ENCODE measurements at places on chromosomes 12 and 14.

DNA sequence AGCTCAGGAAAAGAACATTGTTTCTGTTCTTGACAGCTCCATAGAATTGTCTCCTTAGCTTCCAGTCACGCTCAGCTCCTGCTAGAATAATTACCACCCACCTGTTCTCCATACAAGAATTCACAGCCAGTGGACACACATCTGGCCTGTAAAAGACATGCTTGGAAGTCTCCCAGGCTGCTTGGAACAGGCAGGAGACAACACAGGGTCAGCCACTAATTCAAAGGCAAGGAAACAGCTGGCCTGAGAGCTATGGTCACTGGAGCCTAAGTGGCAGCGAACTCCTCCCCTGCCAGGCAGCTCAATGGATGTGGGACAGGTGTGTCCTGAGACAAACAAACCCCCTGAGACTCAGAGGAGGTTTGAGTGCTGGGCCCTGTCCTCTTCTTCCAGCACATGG, 22.9 kb upstream of the LTBP2 start:
- DNase-seq = no peak

DNA sequence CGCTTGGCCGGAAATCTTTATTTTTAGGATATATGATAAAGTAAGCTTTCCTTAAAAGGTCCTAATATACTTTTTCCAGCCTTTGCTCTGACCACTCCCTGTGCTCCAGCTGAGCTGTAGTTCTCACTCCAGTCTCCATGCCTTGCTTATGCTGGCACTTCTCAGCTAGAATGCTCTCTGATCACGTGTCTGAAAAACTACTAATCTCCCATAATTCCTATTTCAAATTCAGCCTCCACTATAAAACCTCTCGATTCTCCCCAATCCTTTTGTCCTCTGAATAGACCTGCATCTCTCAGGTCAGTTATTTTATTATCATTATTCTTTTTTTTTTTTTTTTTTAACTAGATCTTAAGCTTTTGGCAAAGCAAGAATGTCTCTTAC, 3.7 kb downstream of the BIN2 start:
- no peak for DNase-seq

- DNase-seq = no peak
These were observed 125.9 kb downstream of the PAPOLA start for GRCh38 chr14:96627811-96628775.

DNA sequence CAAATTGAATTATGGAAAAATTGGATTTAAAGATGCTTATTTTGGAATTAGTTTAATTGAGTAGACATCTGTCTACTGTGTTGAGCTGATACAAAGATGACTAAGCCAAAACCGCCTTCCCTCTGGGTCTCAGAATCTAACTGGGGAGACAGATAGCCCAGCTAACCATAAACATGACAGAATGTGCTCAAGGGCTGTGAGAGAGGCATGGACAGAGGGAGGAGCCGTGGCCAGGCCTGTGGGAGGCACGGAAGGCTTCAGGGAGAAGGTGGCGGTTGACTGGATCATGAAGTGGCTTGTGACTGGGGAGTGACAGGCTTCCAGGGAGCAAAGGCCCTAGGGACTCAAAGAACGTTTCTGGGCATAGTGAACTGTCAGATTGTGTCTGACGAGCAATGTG, 74.6 kb downstream of the DACT1 start:
- DNase-seq = no peak

GRCh38 chr14:104876251-104876699, 11.2 kb downstream of the CEP170B start:
- peak; percentile 26 for DNase-seq

DNA sequence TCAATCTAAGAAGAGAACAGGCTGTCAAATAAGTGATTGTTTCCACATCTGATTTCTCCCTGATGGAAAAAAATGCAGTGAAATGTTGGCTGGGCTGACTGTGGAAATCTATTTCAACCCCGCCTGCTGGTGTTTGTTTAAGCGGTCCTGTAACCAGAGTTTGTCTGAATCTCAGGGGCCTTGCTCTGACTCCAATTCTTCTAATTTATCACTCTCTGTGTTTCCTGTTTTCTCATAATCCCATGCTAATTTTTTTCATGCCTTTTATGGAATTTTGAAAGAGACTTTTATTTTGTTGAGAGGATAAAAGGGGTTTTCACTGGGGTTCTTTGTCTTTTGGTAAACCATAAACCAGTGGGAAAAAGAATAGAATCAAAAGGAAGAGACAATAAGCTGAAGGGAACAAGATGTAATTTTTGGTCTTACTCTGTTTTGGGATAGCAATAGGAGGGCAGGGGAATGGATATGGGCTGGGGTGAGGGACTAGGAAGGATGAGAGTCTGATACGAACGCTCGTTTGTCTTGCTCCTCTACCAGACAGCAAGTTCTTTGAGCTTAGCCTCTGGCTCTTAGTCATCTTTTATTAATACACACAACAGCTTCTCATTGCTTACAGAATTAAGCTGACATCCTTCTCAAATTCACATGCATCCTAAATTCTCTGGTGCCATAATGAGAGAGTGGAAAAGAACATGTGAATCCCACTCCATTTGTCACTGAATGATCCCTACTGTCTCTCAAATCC, 8.0 kb upstream of the MGP start:
- DNase-seq = no peak

- DNase-seq = no peak
These were observed 198.4 kb downstream of the PPM1H start for GRCh38 chr12:62736596-62736995.

DNA sequence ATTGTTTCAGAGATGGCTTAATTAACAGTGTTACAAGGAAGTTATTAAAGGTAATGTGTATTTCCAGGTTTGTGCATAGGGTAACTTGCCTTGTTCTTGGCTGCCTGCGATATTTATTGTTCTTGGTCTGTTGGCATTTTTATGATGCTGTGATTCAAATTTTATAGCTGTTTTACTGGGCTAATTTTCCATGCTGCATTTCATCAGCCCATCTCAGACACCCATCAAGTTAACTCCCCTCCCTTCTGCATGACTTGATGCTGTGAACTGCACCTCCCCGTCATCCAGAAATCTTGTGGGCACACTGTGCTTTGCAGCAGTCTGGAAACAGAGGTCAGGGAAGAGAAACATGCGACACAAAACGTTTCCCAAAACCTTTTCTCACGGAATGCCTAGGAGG, 1049.2 kb downstream of the AACS start:
- no peak for DNase-seq

DNA sequence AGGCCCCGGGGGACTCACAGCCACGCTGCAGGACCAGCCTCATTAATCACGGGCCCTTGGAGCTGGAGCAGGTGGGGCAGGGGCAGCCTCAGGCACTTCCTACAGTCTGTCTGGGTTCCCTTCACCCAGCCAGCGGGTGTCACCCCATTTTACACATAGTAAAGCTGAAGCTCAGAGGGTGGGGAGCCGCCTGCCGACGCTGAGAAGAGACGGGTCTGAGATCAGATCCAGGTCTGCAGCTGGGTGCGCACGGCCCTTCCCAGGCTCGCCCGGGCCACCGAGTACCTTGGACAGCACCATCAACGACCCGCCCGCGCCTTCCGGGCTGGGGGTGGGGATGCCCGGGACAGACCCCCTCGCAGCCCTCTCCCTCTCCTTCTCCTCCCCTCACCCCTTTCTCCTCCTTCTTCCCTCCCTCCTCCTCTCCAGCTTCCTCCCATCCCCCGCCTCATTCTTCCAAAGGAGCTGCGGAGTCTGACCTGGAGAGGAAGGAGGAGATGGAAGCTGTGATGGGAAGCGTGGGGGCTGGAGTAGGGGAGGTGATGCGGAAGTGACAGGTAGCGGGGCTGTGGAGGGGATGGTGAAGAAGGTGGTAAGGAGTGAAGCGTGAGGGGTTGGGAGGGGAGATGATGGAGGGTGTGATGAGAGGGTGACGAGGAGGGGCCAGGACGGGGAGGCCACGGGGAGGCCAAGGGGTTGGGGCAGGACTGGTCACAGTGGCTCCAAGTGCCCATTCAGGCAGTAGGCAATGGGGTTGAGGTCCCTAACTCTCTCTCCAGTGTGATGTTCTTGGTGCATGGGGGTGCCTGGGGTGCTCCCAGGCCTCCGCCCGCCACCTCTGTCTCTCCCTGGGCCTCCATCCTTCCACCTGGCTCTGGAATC, 8.8 kb downstream of the DTX1 start:
- DNase-seq = no peak

DNA sequence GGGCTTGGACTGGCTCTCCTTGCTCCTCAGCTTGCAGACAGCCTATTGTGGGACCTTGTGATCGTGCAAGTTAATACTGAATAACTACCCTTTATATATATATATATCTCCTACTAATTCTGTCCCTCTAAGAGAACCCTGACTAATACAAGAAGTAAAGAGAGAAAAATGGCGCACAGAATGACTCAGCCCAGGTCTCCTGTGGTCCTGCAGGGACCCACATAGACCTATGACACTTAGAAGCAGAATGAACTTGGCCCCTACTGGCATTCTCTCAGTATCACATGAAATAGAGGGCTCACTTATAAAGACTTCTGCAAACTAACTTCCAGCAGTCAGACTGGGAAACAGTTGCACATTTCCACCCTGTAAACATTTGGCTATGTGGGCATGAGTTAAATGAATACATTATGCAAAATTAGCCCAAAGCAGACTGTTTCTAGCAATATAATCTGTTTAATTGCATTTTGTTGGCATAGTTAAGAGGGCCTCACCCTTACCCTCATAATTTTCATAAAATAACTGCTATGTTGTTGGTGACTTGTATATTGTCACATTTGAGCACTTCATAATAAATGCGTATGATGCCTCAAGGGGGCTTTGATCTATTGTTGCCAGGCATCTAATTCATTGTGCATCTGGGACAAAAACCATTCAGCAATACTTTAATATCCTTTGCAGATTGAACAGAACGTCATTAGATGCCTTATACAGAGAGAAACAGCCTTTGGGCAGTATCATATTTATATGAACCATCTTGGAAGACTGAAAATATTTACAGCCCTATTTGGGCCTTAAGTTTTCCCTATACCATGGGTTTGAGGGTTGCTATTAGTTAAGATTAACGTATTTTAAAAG, 349.7 kb upstream of the DIO2 start:
- no peak for DNase-seq

DNA sequence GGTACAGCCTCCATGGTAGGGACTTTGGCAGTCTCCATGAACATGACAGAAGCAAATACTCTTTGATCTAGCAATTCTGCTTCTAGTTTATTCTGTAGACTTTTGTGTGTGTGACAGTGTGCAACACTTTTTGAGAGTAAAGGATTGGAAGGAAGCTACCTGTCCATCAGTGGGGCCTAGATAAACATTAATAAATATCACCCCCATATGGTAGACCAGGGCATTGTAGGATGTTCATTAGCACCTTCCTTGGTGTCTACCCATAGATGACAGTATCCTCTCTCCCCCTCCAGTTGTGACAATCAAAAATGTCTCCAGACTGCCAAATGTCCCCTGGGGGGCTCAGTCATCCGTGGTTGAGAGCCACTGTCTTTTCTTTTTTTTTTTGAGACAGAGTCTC, 10.8 kb downstream of the SNRNP35 start:
- no peak for DNase-seq

GRCh38 chr12:20134652-20135051, 233.7 kb upstream of the PDE3A start:
- no peak for DNase-seq

DNA sequence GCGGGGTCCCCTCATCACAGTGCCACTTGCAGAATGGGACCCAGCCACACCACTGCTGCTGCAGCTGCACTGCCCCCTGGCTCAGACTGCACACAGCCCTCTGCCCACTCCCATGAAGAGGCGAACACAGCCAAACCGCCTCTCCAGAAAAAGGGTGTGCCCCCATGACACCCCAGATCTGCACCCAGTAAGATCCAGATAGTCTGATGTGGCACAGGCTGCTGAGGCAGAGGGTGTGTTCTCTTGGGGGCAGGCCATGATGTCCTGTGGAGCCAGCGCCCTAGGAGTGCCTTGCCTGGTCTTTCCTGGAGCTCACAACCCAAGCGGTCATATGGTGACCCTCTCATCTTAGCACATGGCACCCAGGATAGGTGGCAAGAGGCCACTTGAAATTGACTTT, 44.4 kb downstream of the SLC8B1 start:
- DNase-seq = no peak

Data from stimulated activated CD4-positive, alpha-beta T cell treated with anti-CD3 and anti-CD28 coated beads, Interleukin-4, amount 100 ng/mL, for 24 hours (primary cell).